Stimulated activated naive CD8-positive, alpha-beta T cell treated with anti-CD3 and anti-CD28 coated beads, Interleukin-15, amount 100 ng/mL, for 72 hours (primary cell): ENCODE measurements at places on chromosomes 3 and 15.

GRCh38 chr3:124504332-124505059, 225.8 kb upstream of the UMPS start:
- no peak for DNase-seq

- DNase-seq: no peak
Observed at GRCh38 chr3:189186101-189186500, 14.3 kb downstream of the TPRG1 start.

DNA sequence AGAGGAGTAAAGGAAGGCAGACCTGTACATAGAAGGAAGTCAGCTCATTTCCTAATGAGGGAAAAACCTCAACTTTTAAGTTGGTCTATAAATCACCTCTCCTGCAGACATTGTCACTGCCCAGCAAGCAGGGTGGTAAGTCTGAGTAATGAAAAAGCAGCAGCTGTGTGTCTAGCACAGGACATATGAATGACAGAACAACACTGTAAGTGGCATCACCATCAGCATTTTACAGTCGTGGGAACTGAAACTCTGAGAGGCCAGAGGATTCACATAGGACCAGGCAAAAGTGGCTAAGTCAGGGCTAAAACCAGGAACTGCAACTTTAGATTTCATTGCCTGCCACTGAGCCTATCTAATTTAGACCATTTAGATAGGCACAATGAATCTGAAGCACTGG, 235.6 kb downstream of the CLSTN2 start:
- no peak for DNase-seq

DNA sequence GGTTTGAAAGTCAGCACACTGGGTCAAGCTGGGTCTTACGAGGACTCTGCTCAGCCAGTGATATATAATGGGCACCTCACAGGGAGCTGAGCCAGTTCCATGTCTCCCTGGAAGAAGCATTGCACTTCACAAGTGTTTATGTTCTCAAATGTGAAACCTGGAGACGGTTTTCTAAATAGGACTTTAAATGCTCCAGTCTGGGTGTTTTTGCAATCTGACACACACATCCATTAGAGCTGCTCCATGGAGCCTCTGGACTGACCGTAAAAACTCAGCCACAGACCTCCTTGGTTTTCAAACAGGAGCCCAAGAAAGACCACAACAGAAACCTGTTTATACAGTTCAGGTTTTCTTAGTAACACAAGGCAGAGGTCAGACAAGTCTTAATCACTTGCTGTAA, 201.3 kb upstream of the LRIG1 start:
- DNase-seq: no peak

GRCh38 chr3:95049841-95050240, 987.0 kb downstream of the NSUN3 start:
- DNase-seq: no peak

DNA sequence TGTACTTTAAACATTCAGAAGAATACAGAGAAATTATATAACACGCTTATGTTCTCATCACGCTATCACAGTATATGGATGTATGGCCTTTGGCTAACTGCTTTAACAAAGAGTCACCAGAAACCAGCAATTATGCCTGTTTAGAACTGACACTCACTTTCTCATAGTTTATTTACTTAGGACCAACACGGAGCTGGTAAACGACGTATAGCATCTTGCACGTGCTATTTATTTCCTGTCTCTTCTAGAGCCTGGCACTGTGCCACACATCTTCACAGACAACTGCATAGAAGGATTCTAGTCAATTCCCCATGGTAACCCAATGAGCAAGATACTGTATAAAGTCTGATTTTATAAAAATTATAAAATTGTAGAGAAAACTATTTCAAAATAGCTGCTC, 43.6 kb downstream of the TBC1D2B start:
- no peak for DNase-seq

DNA sequence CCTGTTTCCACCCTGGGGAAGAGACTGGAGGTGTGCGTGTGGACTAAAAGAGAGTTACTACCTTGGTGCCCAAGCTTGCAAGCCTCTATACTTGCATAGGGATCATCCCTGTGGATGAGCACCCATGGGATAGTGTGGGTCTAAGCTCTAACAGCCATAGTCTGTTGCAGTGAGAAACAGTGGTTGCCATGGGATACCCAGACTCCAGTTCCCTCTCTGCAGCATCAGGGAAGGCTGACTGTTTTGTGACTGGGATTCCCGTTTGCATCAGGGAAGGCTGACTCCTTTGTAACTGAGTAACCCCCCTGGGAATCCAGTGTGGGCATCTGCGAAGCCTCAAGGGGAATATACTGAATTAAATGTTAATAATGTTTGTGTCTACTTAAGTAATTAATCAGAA, 196.1 kb downstream of the ZNF621 start:
- no peak for DNase-seq

- no peak for DNase-seq
Observed at GRCh38 chr15:57217778-57218598, 158.3 kb upstream of the CGNL1 start.

DNA sequence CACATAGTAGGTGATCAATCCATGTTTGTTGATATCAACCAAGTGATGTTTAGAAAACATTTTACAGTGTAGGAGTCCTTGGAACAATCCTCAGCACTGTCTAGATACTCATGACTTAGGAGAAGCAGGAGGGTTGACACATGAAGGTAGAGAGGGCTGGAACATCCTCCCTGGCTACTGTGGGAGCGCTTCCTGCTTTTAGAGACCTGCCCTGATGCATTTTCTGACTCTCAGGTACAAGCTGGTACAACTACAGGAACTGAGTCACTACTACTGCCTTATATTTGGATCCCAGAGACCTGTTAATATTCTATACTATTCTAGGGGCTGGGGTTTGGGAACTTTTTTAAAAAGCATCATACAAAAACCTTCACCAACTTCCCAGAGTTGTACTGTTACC, 20.1 kb downstream of the GPR156 start:
- DNase-seq: no peak

- no peak for DNase-seq
Observed at GRCh38 chr3:116579840-116580239, 129.7 kb upstream of the TUSC7 start.

DNA sequence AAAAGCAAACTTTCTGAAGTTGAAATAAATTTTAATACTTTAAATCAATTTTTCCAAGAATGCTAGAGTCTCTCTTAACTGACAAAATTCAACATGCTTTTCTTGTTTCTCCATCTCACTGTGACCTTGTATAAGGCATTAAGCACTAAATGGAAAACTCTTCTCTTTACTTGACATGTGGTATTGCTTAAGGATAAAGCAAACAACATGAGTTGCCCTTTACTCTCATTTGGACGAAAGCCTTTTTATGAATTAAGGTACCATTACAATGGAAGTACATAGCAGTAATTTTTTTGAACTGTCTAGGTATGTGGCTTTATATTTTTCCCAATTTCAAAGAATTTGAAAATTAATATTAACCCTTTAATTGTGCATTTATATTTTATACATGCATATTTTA, 1.4 kb downstream of the STRIT1 start:
- no peak for DNase-seq

- no peak for DNase-seq
Observed at GRCh38 chr3:115758076-115758763, 134.9 kb downstream of the GAP43 start.

DNA sequence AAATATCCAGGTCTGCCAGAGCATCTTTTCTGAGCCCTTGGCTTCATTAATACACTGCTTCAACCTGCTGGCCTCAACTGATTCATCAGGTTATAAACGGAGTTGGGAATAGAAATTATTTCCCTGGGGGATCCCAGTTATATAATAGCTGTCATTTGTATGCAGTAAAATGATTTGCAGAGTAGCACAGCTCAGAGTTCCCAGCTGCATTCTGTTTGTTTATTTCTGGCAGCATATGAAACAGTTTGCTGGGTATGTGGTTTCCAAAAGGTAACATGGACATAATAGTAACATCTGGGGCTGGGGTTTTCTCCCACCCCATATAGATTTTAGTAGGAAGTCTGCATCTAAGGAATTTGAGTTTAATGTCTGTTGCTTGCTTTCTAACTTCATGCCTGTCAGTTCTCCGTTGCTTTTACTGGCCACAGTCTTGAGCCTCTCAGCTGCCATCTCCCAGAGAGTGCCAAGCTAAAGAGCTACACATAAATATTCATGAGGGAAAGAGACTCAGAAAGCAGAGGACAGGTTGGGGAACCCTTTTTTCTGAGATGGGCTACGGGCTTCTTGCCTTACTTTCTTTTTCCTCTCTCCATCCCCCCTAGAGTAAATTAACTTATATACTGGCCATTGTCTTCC, 124.6 kb downstream of the TMEM108 start:
- no peak for DNase-seq

DNA sequence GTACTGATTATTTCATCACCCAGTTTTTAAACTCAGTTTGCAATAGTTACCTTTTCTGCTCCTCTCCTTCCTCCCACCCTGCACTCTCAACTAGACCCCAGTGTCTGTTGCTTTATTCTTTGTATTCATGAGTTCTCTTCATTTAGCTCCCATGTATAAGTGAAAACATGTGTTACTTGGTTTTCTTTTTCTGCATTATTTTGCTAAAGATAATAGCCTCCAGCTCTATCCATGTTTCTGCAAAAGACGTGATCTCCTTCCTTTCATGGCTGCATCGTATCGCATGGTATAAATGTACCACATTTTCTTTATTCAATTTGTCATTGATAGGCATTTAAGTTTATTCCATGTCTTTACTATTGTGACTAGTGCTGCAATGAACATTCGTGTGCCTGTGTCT, 79.0 kb downstream of the NAALADL2 start:
- DNase-seq: no peak

DNA sequence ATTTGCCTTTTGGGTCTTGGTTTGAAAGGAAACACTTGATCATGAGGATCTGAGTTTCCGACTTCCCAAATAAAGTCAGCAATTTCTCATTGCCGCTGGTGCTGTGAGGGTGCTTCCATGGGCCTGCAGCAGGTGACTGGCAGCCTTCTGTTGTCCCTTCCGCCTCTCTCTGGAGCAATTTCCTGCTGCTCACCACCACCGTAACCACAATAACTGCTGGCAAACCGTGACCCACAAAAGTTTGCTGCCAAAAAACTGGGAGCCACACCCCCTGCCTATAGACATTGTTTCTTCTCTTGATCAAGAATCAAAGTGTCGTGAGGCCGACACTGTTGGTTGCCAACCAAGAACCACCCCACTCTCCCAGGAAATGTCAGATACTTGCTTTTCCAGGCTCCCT, 164.0 kb downstream of the NR2F2 start:
- DNase-seq: no peak

DNA sequence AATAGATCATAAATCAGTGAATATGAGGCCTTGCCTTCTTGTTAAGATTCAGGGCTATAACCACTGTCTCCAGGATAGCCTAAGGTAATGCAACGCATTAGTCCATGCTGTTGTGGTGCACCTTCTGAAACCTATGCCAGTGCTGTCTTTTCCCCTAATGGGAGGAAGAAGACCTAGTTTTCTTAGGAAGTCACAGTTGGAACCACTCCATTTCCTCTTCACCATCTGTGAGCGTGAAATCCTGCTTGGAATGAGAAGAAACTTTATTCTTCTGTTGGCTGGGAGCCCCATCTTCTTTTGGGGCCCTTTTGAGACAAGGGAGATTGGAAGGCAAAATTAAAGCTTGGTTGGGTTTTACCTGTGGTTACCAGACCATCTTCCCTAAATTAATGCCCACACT, 25.9 kb upstream of the SLC7A14 start:
- no peak for DNase-seq

DNA sequence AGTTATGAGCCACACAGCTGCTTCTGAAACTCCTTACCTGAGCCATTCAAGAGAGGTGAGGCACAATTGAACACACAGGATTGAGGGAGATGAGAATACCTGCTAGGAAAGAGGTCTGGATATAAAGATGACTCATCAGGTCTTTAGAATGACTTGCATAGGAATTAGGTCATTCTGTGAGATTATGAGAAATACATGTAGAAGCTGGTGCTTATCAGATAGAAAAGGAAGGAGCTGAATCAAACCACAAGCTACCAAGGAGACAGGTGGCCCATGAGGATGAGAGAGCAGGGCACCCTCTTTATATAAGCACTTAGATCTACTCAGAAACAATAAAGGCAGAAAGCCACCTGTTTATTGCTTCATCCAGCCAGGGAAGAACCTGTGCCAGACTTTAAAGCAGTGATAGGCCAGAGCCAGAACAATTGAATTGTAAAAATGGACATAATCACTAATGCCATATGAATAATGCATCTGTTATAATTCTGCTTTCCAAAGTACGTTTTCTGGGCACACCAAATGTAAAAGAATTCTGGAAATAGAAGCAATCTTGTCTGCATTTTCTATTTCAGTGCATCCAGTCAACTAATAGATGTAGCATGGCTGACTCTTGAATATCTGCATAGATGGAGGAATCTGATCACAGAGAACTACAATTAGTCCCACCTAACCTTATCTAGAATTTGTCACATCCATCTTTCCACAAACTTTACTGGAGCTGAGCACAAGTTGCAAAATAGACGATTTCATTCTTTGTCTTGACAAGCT, 74.9 kb downstream of the PIK3R4 start:
- DNase-seq: no peak

GRCh38 chr3:65806600-65806999, 232.1 kb downstream of the MAGI1 start:
- DNase-seq: no peak

DNA sequence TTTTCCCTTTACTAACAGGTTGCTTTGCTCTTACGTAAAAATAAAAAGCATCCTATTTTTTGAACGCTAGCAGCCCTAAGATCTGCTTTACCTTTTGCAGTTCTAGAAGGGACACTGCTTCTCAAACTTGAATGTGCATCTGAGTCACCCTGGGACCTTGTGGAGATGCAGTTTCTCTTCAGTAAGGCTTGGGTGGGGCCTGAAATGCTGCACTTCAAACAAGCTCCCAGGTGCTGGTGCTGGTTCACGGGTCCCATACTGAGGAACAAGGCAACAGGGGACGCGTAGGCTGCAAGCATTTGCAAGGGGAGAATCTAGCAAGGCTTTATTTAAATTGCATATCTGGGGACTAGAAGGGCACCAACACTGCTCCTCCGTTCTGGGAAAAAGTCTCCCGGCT, 30.0 kb downstream of the MB21D2 start:
- no peak for DNase-seq

DNA sequence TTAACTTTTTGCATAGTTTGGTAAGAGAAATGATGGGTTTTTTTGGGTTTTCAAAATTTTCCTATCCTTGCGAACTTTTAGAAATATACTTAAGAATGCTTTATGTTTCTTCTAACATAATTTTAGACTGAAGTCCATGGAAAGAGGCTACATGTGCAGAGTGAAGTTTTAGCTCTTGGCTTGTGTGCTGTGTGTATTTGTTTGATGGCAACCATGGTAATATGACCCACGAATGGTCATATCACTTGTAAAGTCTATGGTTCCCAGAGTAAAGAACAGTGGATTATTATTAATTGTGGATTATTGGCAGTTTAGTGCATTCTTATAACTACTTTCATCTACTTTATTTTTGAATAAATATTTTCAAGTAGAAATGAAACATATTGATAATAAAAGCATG, 124.0 kb upstream of the GOLGA6L4 start:
- no peak for DNase-seq

- DNase-seq: no peak
Observed at GRCh38 chr15:25860885-25861866, 2.0 kb downstream of the ATP10A start.

GRCh38 chr3:44421280-44421679, 56.2 kb downstream of the ZNF445 start:
- DNase-seq: no peak

- no peak for DNase-seq
Observed at GRCh38 chr3:173650596-173650995, 253.1 kb downstream of the NLGN1 start.
